ENCODE measurements at places on chromosomes 11 and 22.

DNA sequence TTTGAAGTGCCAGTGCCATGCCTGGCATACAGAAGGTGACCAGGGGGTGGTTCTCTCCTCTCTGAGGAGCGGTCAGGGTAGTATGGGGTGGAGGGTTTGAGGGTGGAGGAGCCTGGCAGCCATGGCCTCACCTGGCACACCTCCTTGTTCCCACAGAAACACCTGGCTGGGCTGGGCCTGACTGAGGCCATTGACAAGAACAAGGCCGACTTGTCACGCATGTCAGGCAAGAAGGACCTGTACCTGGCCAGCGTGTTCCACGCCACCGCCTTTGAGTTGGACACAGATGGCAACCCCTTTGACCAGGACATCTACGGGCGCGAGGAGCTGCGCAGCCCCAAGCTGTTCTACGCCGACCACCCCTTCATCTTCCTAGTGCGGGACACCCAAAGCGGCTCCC is 9.6 kb downstream of the SERPINH1 start:
- DNase-seq = no peak

GRCh38 chr11:76890329-76890728 is 29.6 kb downstream of the ACER3 start:
- DNase-seq = no peak

- DNase-seq = no peak
Observed at GRCh38 chr11:37687130-37687529, 1089.1 kb upstream of the RAG2 start.

- DNase-seq = no peak
Observed at GRCh38 chr11:9803685-9804418, 140.0 kb downstream of the SWAP70 start.

- DNase-seq = no peak
Observed at GRCh38 chr11:15893080-15893492, 463.3 kb downstream of the SOX6 start.
